ENCODE measurements at places on chromosomes 7 and 10.
A peak's percentile ranks its signal among the peaks of the same experiment; 100 is the strongest.

DNA sequence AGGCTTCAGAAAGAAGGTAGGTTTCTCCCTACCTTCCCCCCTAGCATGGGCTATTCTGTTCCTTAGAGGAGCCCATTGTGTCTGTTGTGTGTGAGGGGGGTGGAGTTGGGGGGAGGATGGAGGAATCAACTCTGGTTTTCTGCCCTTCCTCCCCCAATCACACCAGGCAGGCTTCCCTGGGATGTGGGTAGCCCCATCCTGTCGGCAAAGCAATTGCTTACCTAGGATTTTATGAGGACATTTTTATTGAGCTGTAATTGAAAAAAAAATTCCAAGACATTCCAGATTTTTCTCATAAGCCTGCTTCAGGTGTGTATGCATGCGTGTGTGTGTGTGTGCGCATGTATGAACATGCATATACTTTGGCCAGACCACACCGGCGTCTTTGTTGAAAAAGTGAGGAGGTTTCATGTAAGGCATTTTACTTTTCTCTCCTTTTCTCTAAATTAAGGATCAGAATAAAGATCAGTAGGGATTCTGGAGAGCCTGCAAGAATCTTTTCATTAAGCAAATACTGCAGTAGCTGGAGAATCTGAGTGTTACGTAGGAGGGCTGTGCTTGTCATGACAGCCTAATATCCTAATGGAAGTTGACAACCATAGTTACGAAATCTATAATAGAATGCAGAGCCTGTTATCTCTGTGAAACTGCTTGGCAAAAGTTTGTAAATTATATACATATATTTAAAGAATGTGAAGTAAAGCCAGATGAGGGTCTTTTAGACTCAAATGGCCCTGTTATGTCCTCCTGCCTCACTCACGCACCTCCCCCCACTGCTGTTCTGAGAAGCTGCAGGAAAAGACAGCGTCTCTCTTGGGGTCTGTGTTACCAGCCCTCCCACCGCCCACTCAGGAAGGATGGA, 27.3 kb upstream of the SAMD8 start:
- DNase-seq, result no peak

DNA sequence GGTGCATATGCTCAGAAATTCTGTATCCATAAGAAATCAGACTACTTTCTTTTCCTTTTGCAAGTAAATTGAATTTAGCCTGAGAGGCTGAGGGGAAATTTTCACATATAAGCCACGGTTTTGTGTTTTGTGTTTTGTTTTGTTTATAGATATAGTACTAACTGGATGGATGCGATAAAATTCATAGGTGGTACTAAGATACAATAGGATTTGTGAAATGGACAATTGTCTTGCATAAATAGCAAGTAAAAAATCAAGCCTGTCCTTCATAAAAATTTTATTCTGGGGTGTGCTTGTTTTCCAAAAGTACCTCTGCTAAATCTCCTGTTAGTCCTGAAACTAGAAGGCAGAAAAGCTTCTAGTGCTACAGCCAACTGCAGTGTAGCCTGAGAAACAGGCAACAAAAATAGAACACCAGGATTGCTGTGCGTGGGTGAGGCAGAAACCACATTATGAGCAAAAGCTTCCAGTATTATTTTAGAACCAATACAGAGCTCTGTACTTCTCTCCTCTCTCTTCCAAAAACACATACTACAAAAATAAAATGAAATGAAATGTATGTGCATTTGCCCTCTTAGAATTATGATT, 634 bp upstream of the HDAC9 start:
- peak; percentile 82 for DNase-seq

DNA sequence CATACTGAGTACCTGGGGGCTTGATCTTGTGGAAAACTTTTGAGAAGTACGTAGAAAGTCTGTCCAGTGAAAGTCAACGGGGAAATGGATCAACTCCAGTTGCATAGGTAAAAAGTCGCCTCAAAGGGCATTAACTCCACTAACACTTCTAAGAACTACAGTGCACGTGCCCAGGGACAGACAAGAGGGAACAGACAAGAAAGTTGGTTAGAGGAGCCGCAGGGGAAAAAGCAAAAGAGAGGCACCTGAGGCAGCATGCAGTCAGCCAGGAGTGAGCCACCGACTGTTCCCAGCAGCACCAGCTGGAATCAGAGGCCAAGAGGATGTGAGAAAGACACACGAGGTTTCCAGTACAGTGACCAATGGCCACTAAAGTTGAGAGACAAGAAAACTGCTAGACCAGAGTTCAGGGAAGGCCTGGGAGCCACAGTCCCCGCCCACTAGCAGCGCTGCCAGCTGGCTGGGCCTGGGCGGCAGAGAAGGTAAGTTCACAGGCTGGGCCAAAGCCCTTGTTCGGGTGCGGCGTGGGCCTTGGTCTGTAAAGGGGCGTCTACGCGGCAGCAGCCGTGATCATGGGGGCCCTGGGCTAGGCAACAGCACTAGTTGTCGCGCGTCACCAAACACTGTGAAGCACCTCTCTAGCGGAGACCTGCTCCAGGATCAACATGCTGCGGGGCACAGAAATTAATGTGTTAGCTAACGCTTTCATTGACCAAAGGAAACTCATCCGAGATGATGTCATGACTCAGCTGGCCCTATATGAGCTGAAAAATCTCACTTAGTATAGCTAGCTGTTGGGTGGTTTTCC, 14.0 kb downstream of the ITGB1 start:
- DNase-seq, result no peak

DNA sequence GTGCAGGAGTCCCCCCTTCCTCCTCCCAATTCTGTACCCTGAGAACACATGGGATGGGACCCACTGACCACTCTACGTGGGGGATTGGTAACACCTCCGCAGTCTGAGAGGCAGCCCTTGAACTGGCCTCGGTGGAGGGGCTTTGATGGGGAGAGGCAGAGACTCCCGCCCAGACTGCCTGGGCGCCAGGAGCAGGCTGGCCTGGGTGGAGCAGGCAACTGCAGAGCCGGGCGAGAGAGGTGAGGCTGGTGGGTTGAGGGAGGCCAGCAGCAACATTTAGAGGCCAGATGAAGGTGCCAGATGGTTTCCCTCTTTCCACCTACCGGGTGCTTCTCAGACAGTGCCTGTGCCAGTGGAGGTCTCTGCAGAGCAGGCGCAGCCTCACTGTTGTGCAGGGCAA, 30.7 kb upstream of the ZNF467 start:
- no peak for DNase-seq

- no peak for DNase-seq
Measured at GRCh38 chr7:6460303-6460702, 12.5 kb upstream of the DAGLB start.

DNA sequence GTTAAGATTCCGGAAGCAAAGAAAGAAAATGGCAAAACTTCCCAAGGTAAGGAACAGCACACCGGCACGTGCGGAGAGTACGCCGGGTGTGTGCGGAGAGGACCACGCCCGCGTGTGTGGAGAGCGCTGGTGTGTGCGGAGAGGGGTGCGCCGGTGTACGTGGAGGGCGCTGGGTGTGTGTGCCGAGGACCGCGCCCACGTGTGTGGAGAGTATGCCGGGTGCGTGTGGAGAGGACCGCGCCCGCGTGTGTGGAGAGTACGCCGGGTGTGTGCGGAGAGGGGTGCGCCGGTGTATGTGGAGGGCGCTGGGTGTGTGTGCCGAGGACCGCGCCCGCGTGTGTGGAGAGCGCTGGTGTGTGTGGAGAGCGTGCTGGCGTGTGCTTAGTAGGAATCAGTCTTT, 48.6 kb upstream of the DPYSL4 start:
- DNase-seq, result no peak

DNA sequence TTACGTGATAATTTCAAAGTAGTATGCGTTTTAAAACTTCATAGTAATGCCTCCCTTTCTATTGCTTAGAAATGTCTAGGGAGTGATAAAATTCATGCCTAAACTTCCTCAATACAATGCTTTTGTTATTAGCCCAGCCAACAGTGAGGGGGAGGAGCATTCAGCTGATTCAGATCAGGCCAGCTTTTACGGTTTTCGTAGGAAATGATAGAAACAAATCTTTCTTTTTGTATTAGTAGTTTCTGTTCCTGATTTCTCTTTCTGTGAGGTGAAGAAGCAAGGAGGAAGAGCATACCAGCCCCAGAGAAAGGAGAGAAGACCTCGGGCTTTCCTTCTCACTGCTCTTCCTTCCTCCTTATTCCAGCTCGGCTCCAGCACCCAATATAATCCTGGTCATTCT, 35.2 kb upstream of the ITPRID1 start:
- DNase-seq, result peak; percentile 49

- DNase-seq, result no peak
Measured at GRCh38 chr10:52659085-52659484, 113.5 kb downstream of the MBL2 start.

DNA sequence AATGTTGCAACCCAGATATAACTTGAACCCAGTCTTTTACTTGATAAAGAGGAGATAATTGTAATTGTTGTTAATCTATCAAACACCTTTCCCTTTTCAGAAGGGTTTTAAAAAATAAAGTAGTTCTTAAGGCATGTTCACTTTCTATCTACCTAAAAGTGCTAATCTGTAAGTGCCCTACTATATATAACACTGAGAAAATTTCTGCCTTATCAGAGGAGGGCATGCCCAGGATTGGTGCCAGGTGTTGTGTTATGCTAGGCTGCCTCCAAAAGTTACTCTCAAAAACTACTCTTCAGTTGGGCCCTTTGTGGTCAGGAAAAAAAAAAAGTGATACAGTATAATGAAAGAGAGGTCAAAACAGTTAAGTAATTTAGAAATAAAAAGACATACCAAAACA, 36.3 kb downstream of the SMNDC1 start:
- no peak for DNase-seq

DNA sequence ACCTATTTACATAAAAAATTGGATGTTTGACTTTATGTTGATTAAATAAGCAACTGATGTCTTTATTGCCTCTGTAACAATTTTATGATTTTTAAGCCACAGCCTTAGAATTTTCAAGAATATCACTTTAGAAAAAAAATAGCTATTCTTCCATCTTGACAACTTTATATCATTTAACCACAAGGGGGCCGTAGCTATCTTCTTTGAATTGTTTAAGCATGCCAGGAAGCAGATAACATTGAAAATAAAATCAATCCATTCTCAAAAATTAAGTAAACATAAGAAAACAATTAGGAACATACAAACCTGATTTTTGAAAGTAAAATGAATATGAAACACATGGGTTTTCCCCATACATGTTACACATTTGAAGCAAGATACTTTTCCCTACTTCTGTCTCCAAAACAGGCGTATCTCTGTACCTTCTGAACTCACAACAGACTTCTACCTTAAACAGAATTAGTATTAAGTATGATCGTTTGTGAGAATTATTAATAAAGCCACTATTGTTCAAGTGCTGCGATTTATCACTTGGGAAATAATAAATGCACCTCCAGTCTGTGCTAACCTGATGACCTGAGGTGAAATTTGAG, 209.0 kb downstream of the CACNA2D1 start:
- peak; percentile 69 for DNase-seq

DNA sequence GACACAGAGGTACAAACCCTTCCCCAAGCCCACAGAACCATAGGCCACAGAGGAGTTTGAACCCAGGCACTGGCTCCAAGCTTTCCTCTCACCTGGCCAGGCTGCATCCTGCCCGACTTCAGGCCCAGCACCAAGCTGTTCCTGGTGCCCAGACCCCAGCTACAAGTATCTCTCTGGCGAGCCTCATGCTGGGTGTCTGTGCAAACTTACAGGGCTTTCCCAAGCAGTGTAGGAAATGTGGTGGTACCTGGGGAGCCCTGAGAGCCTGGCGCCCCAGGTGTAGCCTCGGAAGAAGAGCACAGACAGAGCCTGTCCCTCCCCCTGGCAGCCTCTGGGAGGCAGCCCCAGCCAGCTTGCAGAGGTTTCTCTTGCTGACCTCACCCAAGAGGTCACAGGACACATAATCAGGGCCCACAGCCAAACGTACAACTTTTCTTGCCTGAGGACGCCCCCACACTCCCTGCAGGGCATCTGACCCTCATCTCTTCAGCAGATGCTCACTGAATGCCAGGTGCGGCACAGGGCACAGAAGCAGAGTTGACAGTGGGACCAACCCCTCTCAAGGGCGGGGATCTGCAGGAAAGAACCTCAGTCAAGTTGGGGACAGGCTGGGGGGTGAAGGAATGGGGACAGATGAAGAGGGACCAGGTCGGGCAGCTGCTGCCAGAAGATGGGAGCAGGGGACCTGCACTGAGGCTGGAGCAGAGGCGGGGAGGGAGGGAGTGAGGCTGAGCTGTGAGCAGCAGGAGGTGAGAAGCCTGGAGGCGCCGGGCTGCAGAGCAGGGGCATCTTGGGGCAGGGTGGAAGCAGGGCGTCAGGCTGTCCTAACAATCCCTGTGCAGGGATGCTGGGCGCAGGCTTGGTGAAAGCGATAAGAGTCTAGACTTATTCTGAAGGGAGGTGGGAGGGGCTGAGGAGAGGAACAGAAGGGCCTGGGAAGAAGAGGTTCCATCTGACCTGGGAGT, 16.3 kb upstream of the MYL7 start:
- DNase-seq, result no peak

GRCh38 chr10:108989976-108990375, 933.3 kb downstream of the XPNPEP1 start:
- no peak for DNase-seq

- no peak for DNase-seq
Measured at GRCh38 chr7:91710881-91711280, 169.6 kb downstream of the MTERF1 start.

- DNase-seq, result no peak
Measured at GRCh38 chr7:135174941-135175340, 4.4 kb upstream of the CYREN start.

- no peak for DNase-seq
Measured at GRCh38 chr7:20249376-20249775, 32.2 kb upstream of the MACC1 start.

DNA sequence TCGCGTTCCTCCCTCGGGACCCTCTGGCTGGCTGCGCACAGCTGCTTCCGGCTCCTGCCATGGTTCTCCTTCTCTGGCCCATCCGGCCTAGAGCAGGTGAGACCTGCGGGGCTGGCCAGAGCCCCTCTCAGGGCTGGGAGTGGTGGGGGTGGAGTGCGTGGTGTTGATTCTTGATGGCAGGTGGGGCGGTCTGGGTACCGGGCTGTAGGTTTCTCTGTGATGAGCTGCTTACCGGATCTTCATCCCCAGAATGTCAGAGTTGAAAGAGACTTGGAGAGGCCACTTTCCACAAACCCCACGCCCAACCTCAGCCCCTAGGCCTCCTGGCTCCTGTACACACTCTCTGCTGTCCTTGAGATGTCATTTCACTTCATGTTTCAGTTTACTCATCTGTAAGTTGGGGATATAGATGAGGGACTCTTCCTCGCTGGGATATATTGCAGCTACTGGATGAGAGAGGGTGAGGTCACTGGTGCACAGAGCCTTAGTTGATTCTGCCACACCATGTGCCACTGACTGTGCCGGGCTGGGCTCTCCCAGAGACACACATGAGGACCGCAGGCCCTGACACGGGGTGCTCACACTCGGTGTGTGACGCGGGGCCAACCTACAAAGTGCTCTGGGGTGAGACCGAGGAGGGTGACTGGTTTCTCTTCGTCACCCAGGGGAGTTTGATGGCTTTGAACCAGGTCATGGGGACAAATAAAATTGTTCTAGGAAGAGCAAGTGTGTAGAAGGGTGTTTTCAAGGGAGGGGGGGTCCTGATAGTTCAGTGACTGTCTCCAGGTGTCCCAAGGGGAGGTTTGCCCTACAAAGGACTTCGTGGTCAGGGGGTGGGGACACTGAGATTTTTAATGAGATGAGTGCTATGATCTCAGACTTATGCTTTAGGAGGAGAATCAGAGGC, 29.5 kb downstream of the ZNF775 start:
- no peak for DNase-seq
